ENCODE measurements at places on chromosomes 5 and 9.

DNA sequence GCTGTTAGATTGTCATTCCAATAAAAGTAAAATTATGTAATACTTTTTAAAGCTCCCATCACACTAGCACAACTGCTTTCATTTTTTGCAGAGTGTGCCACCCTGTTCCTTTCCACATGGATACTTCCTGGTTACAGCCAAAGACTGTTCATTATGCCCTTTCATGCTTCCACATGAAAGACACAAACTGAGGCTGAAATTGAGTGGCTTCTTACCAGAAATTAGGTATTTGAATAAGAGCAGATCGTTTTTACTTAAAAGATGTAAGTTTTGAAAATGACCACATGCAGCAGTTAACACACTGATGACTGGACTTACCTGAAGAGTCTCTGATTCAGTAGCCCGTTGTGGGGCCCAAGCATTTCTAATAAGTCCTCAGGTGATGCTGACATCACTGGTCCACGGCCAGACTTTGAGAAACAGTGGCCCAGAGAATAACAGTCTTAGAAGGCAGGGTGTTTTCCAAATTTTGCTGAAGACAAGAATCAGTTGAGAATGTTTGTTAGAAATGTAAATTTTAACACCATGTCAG lies 187.6 kb upstream of the DMRT1 start:
- DNase-seq = no peak

DNA sequence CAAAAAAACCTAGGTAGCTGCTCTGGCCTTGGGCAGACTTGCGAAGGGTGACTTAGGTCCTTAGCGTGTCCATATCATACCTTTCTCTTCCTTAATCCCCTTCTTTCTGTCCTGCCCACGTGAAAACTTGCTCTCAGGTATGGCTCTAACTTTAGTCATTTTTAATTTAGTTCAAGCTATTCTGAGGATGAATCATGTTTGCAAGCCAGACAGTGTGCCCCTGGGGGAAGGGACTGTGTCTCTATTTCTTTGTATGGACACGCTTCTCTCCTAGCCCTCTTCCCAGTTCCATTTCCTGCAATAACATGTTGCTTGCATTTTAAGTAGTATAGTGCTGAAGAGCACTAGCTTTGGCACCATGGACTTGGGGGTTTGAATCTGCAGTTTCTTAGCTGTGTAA lies 120.6 kb downstream of the PTTG1 start:
- no peak for DNase-seq

GRCh38 chr5:65013166-65013565 lies 244.4 kb downstream of the CWC27 start:
- DNase-seq = no peak

- no peak for DNase-seq
Measured at GRCh38 chr5:147644460-147644859, 134.6 kb upstream of the DPYSL3 start.

DNA sequence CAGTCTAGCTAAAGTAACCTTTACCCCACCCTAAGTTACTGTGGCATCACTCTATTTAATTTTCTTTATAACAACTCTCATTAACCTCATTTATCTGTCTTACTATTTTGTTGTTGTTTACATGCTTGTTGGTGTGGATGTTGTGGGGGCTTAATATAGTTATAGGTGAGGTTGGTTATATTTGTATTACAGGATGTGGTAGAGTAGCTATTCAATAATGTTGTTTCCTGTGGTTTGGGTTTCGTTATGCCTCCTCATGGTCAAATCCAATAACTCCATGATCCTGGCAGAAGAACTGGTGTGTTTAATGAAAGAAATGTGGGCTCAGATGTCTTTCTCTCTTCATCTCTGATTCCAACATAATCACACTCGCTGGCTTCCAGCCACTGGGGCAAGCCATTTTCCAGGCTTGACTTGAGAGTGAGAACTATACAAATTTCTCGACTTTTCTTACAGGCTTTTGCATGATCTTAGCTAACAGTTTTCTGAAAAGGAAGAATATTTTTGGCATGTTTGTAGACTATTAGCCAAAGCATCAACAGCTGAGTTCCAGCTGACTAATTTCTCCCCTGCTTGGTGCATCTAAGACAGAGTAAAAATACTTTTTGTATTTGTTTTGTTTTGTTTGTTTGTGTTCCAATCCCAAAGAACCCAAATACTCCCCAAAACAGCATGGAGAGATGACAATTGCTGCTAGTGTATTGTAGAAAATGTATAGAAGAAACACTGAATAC lies 303.7 kb upstream of the PAPPA start:
- DNase-seq = no peak

DNA sequence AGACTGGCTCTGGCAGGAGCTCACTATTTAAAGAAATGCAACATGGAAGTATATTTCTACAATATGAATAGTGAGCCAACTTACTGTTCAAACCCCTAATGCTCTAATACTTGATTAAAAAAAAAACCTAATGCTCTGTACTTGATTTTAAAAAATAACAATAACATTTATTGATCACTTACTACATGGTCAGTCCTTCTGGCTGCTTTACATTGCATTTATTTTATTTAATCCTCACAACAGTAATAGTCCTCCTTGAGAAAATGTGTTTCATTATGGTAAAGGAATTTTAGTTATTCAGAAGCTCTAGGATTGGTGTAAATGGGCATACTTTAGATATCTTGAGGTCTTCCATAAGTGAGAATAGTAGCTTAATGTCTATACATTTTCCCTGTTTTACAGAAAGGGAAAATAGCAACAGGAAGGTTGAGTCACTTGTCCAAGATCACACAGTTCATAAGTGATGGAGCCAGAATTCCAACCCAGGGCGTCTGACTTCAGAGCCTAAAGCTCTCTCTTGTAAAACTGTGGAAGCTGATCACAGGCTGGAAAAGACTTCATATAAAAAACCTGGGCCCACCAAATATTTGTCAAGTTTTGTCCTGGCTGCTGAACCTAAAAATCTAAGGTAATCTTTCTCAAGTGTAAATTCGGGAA lies 1.0 kb downstream of the STARD4 start:
- DNase-seq = no peak

GRCh38 chr9:134061688-134062371 lies 6.0 kb downstream of the BRD3 start:
- DNase-seq = no peak

DNA sequence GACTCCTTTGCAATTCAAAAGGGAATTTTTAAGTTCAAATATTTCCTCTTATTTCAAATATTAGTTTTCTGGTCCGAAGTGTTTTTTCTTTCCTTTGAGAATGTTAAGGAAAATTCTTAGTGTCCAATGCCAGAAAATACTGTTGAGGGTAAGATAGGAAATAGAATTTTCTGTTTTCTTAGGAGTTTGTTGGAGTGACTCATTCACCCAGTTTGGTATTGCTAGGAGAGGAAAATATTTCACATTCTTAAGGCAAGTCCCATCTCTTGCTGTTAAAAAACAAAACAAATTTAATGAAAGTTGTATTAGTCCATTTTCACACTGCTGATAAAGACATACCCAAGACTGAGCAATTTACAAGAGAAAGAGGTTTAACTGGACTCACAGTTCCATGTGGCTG lies 349.2 kb upstream of the ADAMTSL1 start:
- DNase-seq = no peak

- DNase-seq = no peak
Measured at GRCh38 chr9:15155323-15155722, 151.7 kb downstream of the TTC39B start.

GRCh38 chr5:3905521-3905920 lies 309.9 kb downstream of the IRX1 start:
- no peak for DNase-seq

GRCh38 chr5:112417931-112418658 lies 982 bp downstream of the EPB41L4A start:
- peak; percentile 54 for DNase-seq

DNA sequence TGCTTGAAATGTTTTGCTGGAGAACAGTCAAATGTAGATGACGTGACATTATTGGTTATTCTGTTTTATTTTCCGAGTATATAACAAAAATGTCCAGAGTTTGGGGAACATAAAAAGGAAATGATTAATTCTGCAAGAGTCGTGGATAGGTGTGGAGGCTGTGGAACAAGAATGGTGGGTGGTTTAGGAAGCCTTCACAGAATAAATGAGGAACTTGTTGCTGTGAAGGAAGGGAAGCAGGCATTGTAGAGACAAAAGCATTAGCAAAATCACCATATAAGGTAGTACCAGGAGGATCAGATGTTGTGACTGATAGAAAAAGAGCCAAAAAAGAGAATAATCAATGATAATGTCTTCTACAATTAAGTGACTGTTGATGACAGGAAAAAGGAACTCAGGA lies 66.2 kb upstream of the CNTLN start:
- DNase-seq = no peak

GRCh38 chr9:130487500-130487899 lies 42.7 kb downstream of the ASS1 start:
- no peak for DNase-seq
